ENCODE measurements at places on chromosomes 5 and 9.

GRCh38 chr5:125470280-125470902 is 724.0 kb upstream of the ZNF608 start:
- DNase-seq: no peak

- no peak for DNase-seq
Observed at GRCh38 chr9:112033237-112034215, 136.9 kb downstream of the UGCG start.

DNA sequence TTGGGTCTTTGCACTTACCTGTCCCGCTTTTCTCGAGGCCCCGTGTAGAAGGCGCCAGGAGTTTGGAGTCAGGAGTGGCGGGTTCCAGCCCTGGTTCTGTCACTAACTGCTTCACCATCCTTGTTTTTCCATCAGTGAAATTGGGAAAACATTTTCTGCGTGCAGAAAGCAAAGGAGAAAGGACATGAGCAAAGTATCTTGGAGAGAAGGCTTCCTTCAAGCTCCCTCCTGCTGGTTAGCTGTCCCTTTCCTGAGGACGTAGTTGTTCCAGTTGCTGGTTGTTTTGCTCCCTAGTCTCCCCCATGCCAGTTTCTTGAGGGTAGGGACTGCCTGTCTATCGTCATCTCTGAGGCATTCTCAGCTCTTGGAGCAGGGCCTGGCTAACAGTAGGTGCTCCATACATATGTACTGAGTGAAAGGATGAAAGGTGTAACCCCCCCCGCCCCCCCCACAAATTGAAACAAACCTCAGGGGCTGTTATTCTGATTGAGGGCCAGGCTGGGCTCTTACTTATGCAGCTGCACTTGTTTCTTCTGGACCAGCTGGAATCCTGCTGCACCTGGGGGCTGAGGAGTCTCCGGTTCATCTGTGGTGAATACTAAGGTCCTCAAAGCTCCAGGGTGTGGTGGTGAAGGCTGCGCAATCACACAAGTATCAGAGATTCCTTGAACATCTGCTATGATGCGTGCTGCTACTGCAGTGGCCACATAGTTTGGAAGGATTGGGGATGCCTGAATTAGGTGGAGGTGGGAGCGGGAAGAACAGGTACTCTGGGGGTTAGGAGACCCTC is 1.0 kb downstream of the SMIM3 start:
- no peak for DNase-seq

- no peak for DNase-seq
Observed at GRCh38 chr9:104903609-104904008, 24.3 kb downstream of the ABCA1 start.

- DNase-seq: peak; percentile 25
Observed at GRCh38 chr9:68500457-68501381, 40.0 kb downstream of the TMEM252 start.

DNA sequence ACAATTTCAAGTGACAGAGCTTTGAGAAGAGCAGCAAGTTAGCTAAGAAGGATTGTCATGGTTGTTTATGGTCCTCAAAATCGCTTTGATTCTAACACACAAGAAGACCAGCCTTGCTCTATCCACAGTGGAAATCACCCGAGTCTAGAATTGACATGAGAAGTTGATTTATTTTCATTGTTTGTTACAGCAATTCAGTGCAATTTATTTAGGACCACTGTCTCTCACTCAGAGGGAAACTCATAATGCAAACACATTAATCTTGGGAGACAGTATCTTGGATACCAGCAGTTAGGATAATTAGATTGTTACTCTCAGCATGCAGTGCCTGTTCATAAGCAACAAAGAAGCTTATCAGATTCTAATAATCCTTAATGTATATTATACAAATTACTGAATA is 498.9 kb downstream of the NTRK2 start:
- no peak for DNase-seq

GRCh38 chr5:159273923-159274322 is 10.8 kb downstream of the UBLCP1 start:
- DNase-seq: no peak

DNA sequence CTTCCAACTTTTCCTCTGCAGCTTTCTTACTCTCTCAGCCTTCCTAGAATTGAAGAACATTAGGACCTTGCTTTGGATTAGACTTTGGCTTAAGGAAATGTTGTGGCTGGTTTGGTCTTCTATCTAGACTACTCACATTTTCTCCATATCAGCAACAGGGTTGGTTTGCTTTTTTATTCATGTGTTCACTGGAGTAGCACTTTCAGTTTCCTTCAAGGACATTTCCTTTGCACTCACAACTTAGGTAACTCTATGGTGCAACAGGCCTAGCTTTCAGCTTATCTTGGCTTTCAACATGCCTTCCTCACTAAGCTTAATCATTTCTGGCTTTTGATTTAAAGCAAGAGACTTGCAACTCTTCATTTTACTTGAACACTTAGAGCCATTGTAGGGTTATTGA is 153.1 kb downstream of the CCDC192 start:
- DNase-seq: no peak

- DNase-seq: no peak
Observed at GRCh38 chr5:172828911-172829431, 5.1 kb upstream of the ERGIC1 start.

DNA sequence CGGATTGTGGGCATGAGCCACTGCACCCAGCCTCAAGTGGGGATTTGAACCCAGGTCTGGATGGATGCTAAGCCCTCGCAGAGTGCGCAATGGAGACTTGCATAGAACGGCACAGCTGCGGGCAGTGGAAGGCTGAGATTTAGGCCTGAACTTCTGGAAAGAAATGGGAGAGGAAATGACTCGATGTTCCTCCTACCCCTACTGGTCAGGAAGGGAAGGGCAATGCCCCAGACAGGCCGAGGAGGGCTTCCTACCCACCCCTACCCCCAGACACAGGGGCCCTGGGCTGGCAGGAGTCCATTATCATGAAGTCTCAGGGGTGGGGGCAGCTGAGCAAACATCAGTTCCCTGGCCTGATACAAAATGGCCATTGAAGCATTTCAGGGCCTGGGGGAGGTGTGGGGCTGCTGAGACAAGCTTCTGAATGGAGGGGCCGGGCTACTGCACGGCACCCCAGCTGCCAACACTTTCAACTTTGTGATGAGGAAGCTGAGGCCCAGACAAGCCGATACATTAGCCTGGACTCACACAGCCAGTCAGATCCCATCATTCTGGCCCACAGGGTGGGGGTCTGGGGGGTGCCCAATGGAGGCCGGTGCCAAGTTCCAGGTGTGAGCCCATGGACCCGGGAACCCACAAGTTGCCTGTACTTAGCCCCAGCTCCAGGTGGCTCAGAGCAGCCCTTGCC is 13.5 kb upstream of the WDR38 start:
- peak; percentile 59 for DNase-seq

- no peak for DNase-seq
Observed at GRCh38 chr5:112004867-112005622, 248.1 kb upstream of the NREP start.

GRCh38 chr9:30774326-30774725 is 1610.1 kb upstream of the ACO1 start:
- DNase-seq: no peak

DNA sequence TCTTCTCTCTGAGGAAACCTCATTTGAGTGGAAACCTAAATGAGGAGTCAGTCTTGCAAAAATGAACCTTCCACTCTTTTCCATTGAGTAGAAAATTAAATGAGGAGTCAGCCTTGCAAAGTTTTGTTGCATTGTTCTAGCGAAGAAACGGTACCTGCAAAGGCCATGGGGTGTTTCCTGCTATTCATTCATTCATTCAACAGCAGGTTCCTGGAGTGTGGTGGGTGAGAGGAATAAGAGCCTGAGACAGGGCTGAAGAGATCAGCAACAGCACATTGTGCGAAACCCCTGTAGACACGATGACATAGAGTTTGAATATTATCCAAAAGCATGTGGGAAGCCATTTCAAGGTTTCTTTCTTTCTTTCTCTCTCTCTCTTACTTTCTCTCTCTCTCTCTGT is 14.6 kb upstream of the SETX start:
- DNase-seq: no peak

DNA sequence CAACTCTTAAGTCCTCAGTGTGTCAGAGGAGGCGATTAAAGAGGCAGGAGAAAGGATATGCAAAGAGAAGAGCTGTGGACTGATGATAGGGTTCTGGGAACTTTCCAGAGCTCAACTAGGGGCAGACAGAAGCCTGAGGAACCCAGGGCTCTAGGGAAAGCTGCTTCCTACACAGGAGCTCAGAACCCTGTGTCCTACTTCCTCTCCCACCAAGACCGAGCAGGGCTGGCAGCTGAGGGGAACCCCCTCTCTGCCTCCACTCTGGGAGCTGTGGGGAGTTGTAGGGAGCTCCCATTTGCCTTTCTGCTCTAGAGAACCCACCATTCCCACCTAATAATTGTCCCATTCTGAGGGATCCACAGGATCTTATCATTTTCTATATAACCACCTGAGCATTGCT is 674.3 kb downstream of the ACTL7B start:
- no peak for DNase-seq

- DNase-seq: no peak
Observed at GRCh38 chr5:66436721-66437120, 159.5 kb upstream of the MAST4 start.

- no peak for DNase-seq
Observed at GRCh38 chr5:65086234-65086890, 317.6 kb downstream of the CWC27 start.

GRCh38 chr5:116844015-116844414 is 269.4 kb upstream of the SEMA6A start:
- DNase-seq: no peak

DNA sequence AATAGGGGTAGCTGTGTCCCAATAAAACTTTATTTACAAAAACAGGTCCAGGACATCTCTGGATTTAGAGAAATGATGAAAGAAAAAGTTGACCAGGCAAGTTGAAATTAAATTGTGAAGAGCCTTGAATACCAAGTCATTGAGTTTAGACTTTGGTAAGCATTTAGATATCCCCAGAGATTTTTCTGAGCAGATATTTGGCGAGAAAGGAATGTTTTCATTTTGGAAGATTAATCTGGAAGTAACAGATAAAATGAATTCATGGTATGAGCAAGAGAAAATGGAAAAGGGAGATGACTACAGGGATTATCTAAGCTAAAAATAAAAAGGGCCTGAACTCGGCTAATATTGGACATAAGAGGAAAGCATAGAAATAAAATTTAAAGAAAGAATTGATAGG is 157.6 kb downstream of the ACTL7B start:
- no peak for DNase-seq

DNA sequence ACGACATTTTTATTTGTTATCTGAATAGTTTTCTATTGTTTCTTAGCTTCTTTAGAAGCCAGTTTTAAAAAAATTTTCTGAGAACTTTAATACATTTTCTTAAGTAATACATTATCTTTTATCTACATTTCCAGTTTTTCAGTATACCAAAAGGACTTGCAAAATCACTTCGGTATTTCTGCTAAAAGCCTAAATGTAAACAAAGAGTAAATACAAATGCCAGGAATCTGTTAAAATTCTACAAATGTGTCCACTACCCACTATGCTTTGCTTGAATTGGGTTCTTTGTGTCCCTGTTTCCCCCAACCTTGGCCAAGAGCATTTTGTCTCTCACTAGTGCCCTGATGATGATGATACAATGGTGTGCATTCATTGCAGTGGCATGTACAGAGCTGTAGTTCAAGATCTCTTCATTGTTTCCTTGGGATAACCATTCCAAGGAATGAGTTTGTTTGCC is 611.2 kb downstream of the NR2F1-AS1 start:
- DNase-seq: no peak

GRCh38 chr9:127415141-127415540 is 9.0 kb upstream of the ZNF79 start:
- DNase-seq: no peak

GRCh38 chr5:43104057-43104456 is 16.7 kb upstream of the ZNF131 start:
- no peak for DNase-seq

DNA sequence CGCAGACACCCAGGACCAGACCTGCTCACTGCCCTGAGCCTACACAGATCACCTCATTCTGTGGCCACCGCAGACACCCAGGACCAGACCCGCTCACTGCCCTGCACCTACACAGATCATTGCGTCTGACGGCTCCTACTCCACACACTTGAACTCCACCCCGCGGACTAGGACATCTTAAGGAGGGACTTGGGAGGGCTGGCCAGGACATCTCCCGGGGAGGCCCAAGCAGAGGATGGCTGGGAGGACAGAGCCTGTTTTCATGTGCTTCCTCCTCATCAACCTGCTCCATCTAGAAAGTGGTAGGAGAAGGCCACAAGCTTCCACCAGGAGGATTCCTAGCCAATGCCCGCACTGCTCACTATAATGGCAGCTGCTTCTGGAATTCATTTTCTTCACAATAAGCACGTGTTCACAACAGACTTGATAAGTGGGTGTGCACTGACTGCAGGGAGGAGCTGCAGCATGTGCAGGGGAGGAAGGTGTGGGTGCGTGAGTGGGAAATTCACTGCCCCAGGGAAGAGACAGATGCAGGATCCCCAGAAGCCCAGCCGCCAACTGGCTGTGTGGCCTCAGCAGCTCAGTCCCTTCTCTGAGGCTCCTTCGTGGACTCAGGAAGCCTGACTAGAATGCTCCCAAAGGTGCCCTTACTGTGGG is 64.8 kb downstream of the AK8 start:
- DNase-seq: no peak

Measured in lung (tissue), 17 donors.